ENCODE measurements at places on chromosomes 2 and 18.

DNA sequence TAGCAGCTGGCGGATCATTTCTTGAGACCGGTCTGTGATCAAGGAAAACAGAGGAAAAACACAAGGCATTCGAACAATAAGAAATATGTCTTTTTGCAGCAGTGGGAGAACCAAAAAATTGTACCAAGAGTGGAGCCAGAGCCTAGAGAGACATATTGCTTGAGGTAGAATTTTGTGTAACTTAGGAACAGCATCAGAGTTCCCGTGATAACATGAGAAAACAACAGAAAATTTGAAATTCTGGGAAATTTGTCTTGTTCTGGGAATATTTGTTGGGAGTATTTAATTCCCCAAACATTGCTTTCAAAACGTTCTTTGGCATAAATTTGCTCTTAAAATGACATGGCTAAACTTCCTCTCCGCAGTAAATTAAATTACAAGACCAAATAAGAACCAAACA, 267.5 kb downstream of the GPD2 start:
- H3K36me3 ChIP-seq, result no peaks in the 10 kb centered on the region
- H3K4me1 ChIP-seq, result no peaks in the 10 kb centered on the region
- no peak for DNase-seq
- no peak overlapping the region for H3K4me3 ChIP-seq
- no peak overlapping the region for H3K27ac ChIP-seq
- H3K27me3 ChIP-seq, result no peaks in the 10 kb centered on the region

- H3K4me1 ChIP-seq, result no peaks in the 10 kb centered on the region
- H3K27ac ChIP-seq, result no peak overlapping the region
- H3K27me3 ChIP-seq, result no peaks in the 10 kb centered on the region
- no peaks in the 10 kb centered on the region for H3K36me3 ChIP-seq
Measured at GRCh38 chr2:218703341-218703740, 7.3 kb upstream of the TTLL4 start.

DNA sequence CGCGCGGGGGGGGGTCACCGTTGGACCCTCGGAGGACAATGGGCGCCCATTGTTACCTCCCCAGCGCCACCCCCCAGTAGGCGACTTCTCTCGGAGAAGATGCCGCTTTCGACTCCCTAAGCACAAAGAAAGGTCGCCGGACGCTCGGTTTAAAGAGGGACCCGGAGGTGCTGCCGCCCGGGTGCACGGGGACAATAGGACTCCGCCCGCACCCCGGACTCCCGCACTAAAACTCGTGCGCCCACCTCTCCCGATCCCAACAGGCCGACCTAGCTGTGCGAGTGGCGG, 318 bp upstream of the CDC42EP3 start:
- H3K27me3 ChIP-seq, result no peaks in the 10 kb centered on the region
- peak overlapping the region; percentile 97 for H3K27ac ChIP-seq
- H3K4me1 ChIP-seq, result peaks cover 72% of the 10 kb centered on the region
- peaks cover 10% of the 10 kb centered on the region for H3K36me3 ChIP-seq

GRCh38 chr2:201643216-201643890, at the start of gene TMEM237:
Gene TMEM237 (minus strand): TSS chr2:201643503. CDS start chr2:201643400, 103 bp downstream.
- peak within 1 kb of the TSS; percentile 72 for H3K4me3 ChIP-seq
- no peaks in the 10 kb centered on the region for H3K27me3 ChIP-seq
- H3K4me1 ChIP-seq, result peaks cover 15% of the 10 kb centered on the region
- H3K36me3 ChIP-seq, result no peaks in the 10 kb centered on the region
- H3K27ac ChIP-seq, result peak within 1 kb of the TSS; percentile 81
- DNase-seq, result peak; percentile 60

DNA sequence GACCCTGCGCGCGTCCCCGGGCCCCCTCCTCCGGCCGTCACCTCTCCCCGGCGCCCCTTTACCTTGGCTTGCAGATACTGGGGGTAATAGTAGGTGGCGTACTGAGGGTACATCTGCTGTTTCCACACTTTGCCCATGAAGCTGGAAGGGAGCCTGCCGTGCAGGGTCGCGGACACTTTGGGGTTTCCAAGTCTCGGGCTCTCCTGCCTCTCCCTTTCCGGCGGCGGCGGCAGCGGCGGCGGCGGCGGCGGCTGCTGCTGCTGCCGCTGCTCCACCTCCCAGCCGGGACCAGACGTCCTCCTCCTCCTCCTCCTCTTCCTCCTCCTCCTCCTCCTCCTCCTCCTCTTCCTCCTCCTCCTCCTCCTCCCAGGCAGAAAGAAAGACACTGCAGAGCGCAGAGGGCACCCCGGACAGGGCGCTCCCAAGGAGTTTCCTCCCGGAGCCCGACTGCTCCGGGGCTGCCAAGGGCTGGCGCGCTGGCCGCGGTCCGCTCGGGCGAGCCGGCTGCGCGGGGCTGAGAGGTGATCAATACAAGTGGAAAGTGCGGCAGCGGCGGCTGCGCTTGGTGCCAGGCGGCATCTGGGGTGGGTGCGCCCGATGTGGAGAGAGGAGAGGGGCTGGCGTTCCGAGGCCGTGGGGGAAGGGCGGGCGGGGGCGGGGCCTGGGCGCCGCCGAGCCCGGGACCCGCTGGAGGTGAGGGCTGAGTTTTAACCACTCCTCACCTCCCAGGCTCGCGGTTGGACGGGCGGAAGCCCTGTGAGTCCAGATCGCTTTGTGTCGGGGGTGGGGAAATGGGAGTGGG, at the start of gene RBMS1:
Gene RBMS1, minus strand, starts transcription at position 581 of the 802 bp plus-strand sequence. Its CDS starts 444 bp downstream, at position 137.
- H3K36me3 ChIP-seq, result no peaks in the 10 kb centered on the region
- DNase-seq, result peak; percentile 64
- H3K27ac ChIP-seq, result peak within 1 kb of the TSS; percentile 91
- peak within 1 kb of the TSS; percentile 66 for H3K4me3 ChIP-seq
- peaks cover 5% of the 10 kb centered on the region for H3K4me1 ChIP-seq

- no peaks in the 10 kb centered on the region for H3K4me1 ChIP-seq
- H3K4me3 ChIP-seq, result no peak overlapping the region
- H3K27ac ChIP-seq, result no peak overlapping the region
- no peak for DNase-seq
- H3K27me3 ChIP-seq, result no peaks in the 10 kb centered on the region
Measured at GRCh38 chr2:228987441-228988155, 283.5 kb downstream of the PID1 start.

GRCh38 chr18:79868168-79868784, 70.5 kb downstream of the KCNG2 start:
- DNase-seq, result no peak
- H3K4me1 ChIP-seq, result no peaks in the 10 kb centered on the region
- H3K36me3 ChIP-seq, result no peaks in the 10 kb centered on the region
- no peak overlapping the region for H3K4me3 ChIP-seq

- H3K27me3 ChIP-seq, result peaks cover 14% of the 10 kb centered on the region
- no peak for DNase-seq
- no peaks in the 10 kb centered on the region for H3K36me3 ChIP-seq
- no peak overlapping the region for H3K27ac ChIP-seq
Measured at GRCh38 chr2:105449076-105449475, 50.2 kb upstream of the FHL2 start.

GRCh38 chr18:48191494-48191893, 217.7 kb downstream of the ZBTB7C start:
- DNase-seq, result no peak
- H3K27ac ChIP-seq, result no peak overlapping the region
- H3K36me3 ChIP-seq, result no peaks in the 10 kb centered on the region
- H3K27me3 ChIP-seq, result no peaks in the 10 kb centered on the region

DNA sequence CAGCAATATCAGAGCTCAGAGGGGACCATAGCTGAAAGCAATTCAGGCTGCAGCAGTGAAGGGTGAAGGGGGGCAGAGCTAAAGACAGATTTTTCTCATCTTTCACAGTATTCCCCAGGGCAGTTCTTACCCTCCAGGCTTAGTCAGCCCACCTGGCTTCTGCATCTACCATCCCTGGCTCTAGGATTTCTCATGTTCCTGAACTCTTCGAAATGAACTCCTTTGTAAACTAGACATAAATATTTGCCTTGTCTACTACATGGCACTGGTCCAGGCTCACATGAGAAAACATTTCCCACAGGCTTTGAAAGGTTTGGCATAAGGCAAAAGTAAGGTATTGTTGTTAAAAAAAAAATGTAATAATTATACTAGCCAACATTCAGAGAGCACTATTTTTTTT, 23.6 kb upstream of the NEB start:
- no peaks in the 10 kb centered on the region for H3K27me3 ChIP-seq
- H3K27ac ChIP-seq, result no peak overlapping the region
- H3K36me3 ChIP-seq, result no peaks in the 10 kb centered on the region
- no peak overlapping the region for H3K4me3 ChIP-seq

DNA sequence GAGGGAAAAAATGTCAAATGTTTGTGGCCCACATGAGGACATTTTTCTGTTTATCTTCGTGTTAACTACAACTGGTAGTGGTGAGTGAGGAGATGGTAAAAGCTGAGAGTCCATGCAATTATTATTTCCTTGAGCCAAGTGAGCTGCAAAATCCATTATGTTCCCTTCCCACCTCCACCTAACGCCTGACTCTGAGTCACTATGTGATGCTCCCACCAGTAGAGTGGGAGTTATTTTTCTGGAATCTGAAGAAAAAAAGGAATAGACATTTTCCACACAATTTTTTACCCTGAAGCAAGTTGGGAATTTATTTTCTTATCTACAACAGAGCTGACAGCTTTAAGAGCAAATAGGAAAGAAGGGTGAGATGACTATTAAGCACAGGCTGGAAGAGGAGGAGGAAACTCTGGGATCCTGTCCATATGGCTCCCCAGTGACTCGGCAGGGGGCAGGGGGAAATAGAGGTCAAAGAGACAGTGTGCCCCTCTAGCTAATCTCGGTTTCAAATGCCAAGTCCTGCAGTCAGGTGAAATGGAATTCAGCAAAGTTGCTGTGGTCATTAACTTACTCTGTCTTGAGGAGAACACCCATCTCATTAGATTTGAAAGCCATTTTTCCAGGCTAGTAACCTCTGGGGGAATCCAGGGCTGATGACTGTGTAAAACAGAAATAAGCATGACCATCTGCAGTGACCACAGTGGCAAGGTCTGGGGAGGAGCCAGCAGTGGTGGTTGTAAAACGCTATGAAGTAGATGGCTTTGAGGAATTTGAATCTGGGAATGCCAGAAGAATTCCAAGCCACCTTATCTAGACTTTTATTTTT, 463.9 kb downstream of the STK39 start:
- DNase-seq, result no peak
- H3K36me3 ChIP-seq, result no peaks in the 10 kb centered on the region
- no peak overlapping the region for H3K27ac ChIP-seq
- no peaks in the 10 kb centered on the region for H3K27me3 ChIP-seq

DNA sequence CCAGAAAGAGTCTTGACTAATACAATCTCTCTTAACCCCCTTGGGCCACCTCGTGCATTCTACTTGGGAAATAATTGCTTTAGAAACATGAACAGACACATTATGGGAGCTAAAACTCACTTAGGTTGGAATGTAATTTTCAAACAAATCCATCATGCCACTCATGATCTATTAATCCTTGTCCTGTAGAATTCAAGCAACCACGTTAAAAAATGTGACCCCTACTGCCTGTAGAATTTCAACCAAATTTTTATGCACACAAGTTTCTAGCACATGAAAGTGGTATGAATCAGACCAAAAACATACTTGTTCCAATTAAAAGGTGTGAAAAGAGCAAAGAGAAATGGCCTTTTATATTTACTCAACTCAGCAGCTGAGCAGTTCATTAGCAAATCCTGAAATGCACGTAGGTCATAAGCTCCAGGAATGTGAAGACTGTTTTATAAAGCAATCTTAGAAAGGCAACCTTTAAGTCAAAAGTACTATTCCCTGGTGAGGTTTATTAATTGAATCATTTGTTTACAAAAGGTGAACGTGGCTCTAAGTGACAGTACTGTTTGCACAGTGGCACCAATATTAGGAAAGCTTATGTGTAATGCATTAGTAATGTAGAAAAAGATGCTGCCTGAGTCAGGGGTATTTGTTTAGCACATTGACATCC, 459.4 kb upstream of the UBE2E3 start:
- H3K4me3 ChIP-seq, result no peak overlapping the region
- no peaks in the 10 kb centered on the region for H3K4me1 ChIP-seq

DNA sequence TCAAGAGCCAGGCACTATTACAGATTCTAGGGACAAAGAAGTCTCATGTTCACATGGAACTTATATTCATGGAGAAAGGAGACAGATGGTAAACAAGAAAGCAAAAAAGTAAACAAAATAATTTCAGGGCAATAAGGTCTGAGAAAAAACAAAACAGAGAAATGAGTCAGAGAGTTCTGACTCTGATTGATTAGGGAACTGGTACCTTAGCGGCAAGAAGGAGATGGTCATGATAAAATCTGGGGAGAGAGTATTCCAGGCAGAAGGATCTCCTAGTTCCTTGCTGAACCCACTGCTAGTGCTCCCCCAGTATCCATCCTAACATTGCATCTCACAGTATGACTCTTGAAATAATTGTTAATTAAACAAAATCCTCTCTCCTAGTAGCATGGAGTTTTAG, 161.8 kb upstream of the KLF7 start:
- H3K36me3 ChIP-seq, result no peaks in the 10 kb centered on the region
- no peaks in the 10 kb centered on the region for H3K27me3 ChIP-seq
- H3K4me1 ChIP-seq, result peaks cover 40% of the 10 kb centered on the region
- no peak overlapping the region for H3K27ac ChIP-seq

DNA sequence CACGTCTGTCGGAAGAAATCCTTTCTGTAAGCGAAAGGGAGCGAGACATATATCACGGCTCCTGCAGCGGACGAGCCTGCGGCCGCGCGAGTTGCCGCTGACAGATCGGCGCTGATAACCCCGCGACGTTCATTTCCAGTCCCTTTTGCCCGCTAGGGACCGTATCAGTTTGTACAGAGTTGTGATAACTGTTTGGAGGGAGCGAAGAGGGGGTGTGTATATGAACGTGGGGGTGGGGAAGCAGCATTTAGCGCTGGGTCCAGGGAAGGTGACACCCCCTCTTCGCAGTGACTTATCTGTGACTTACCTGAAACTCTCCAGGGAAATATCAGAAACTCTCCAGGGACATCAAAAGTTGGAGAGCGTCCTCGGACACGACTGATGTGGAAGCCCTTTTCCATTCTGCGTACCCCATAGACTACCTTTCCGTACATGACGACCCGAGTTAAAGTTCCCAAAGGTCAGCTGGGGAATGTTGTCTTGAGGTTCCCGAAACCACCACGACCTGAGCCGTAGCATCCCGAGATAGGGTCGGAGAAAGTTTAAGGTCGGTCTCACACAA, 948 bp upstream of the GATA6 start:
- peaks cover 2% of the 10 kb centered on the region for H3K4me1 ChIP-seq
- no peak for DNase-seq
- H3K4me3 ChIP-seq, result peak overlapping the region; percentile 57
- peak overlapping the region; percentile 97 for H3K27ac ChIP-seq
